Right atrium auricular region (tissue), 2 donors: ENCODE measurements at places on chromosomes 11 and 22.

DNA sequence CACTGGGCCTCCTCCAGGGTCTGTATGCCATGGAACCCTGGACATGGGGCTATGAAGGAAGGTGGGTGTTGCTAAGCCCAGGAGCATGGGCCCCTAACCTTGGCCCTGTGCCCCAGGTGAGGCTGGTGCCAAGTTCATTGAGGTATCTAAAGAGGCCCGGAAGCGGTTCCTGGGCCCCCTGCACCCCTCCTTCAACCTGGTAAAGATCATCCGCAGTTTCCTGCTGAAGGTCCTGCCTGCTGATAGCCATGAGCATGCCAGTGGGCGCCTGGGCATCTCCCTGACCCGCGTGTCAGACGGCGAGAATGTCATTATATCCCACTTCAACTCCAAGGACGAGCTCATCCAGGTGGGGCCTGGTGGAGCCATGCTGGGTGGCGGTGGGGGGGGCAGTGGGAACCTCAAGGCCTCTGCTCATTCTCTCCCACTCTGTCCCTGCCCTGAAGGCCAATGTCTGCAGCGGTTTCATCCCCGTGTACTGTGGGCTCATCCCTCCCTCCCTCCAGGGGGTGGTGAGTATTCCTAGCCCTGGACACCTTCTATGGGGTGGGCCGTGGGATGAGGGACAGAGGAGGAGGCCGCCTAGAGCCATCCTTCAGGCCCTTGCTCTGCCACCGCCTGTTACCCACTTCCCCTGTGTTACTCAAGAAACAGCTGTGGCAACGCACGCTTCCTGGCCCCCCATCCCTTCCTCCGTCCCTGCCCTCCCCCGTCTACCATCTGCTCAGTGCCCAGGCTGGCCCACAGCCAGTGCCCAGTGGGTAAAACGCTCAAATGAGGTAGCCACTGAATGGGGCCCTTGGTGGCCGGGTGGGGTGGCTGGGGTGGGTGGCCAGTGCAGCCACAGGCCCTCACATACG, 3.0 kb downstream of the PNPLA2 start:
- no peak for DNase-seq

DNA sequence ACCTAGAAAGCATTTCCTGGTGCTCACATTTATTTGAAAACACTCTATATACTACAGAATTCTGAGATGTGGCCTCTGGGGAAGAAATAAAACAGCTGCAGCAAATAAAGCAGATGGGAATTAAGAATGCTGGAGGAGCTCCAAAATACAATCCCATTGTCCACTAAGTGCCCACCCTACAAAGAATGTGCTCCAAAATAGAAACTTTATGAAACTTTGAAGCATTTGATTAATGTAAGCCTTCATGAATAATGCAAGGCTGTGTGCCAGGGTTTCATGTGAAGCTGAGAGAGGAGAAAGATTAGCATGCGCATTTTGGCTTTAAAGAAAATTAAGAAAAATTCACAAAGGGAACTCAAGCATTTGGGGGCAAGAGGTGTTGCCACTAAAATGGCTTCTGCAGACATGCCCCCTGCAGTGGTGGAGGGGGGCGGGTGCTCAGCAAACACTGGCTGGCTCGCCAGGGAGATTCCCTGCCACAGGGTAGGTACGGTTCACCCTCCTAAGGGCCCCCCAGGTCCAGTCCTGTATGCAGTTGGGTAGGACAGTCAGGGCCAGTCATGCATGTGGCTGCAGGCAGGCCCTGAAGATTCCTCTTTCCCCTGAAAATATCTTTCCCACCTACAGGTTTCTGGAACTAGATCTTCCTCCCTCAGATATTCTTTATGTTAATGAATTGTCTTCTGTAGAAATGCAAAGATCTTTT, 46.6 kb upstream of the RCN1 start:
- no peak for DNase-seq

DNA sequence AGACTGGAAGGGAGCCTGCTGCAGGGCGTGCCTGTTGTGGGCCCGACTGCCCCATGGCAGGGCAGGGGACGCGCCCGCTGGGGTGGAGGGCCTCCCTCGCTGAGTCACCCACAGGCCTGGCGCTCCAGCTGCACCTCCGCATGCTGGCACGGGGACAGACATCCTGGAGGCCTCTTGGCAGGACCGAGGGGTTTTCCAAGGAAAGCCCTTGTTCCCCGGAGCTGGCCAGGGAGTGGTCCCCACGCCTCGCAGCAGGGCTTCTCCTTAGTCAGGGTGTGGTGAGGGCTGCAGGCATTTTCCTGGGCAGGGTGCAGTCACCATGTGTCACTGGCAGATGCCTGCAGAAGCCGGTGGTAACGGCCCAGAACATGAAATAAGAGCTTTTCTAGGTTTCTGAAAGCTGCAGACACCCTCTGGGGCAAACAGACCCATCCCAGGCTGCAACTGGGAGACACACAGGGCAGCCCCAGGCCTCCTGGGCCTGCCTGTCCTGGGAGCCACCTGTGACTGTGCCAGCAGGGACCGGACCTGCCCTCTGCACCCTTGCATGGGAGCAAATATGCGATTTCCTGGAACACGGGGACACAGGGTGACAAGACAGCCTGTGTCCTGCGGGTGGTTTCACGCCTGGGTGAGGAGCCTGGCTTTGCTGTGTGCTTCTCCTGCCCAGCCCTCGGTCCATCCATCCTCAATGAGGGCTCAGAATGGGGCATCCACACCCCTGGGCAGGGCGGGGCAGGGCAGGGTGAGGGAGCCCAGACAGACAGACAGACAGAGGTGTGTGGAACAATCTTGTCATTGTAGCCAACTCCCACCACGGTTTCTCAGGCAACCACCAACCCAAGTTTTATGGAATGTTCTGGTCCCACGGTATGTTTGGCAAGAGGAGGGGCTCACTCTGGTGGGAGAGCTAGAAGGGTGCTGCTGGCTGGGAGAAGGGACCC, 43.2 kb upstream of the FADD start:
- no peak for DNase-seq

DNA sequence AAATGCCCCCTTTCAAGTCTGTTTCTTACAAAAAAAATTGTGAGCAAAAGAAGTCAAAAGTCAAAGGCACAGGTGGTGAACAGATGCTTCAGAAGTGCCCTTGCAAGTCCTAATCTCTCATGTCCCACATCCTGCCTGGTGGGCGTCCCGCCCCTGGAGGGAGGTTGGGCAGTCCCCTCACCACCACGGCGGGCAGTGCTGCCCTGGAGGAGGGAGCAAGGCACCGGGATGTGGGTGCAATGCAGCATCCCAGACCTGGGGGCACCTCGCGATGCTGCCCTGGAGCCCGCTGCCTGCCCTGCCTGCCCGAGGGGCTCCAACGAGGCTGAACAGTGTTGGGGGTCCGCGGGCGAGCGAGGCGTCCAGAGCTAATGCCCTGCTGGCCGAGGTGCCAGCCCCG, 15.9 kb downstream of the MRGPRG start:
- DNase-seq, result no peak

DNA sequence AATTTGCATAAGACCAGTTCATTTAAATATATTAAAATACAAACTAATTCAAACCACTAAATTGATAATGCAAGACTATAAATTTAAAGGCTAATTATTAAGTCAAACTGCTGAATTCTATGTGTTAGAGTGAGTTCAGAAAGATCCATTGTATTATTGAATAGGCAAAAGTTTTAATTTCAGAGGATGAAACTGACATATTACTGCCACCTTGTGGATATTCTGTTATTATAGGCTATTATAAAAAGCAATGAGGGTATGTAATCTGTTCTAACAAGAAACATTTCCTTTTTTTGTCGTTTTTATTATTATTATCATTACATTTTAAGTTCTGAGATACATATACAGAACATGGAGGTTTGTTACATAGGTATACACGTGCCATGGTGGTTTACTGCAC, 20.9 kb upstream of the NAALAD2 start:
- no peak for DNase-seq

GRCh38 chr11:83456075-83456474, 169.9 kb upstream of the CCDC90B start:
- no peak for DNase-seq

GRCh38 chr11:37630866-37631265, 1032.8 kb upstream of the RAG2 start:
- DNase-seq, result no peak

GRCh38 chr11:69370984-69371709, 77.2 kb downstream of the MYEOV start:
- peak; percentile 16 for DNase-seq

- no peak for DNase-seq
Measured at GRCh38 chr11:134046681-134047449, 22.0 kb upstream of the JAM3 start.

DNA sequence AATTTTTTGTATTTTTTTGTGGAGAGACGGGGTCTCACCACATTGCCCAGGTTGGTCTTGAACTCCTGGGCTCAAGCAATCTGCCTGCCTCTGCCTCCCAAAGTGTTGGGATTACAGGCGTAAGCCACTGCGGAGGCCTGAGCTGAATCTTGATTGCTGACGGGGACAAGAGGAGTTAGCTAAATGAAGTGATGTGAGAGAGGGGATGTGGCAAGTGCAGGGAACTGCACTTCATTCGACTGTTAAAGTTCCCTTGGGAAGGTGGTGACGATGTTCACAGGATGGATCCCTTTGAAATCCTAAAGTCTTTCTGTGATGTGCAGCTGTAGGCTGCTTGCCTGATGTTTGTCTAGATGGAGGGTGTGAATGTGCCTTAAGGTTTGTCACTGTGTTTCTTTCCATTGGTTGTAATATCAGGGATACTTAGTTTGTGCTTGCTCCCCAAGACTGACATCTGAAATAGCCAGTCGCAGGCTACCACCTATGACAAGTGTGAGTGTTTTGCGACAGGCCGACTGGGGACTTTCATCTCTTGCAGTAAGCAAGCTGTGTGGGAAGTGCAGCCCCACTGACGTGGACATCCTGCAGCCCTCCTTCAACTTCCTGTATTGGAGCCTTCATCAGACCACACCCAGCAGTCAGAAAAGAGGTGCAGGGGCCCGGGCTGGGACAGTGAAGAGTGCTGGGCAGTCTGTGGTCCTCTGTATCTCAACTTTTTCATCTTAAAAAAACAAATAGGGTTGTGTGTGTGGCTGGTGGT, 19.6 kb upstream of the CCDC134 start:
- peak; percentile 69 for DNase-seq

DNA sequence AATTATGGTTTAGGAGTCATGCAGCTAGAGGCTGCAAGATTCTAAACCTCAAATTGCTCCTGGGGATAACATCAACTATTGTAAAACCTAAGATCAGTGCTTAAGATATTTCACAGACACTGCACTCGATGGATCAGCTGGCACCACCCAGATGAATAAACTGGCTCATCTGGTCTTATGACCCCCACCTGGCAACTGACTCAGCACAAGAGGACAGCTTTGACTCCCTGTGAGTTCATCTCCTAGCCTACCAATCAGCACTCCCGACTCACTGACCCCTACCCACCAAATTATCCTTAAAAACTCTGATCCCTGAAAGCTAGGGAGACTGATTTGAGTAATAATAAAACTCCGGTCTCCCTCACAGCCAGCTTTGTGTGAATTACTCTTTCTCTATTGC, 782 bp upstream of the TTC12 start:
- DNase-seq, result no peak

- DNase-seq, result no peak
Measured at GRCh38 chr11:16242806-16243205, 113.5 kb downstream of the SOX6 start.

- DNase-seq, result no peak
Measured at GRCh38 chr11:910044-910588, 494 bp downstream of the CHID1 start.

DNA sequence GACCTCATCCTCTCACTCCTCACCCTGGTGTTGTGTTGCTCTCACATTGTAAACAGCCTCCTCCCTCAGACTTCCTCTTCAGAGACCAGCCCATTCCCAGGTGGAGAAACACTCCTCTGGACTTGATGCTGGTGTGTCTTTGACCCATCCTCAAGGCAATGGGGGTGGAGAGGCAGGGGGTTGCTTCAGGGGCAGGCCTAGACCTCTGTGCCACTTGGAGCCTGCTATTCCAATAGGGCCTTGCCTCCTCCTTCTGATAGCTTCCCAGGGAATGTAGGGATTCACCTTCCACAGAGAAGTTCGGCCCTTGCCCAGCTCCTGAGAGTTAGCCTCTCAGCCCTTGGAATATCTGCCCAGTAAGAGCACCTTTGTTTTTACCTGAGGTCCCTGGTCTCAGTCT, 606.6 kb upstream of the CADM1 start:
- DNase-seq, result no peak

- no peak for DNase-seq
Measured at GRCh38 chr11:70176940-70177689, 26.0 kb upstream of the FADD start.

- no peak for DNase-seq
Measured at GRCh38 chr11:113562576-113562975, 87.4 kb upstream of the DRD2 start.

DNA sequence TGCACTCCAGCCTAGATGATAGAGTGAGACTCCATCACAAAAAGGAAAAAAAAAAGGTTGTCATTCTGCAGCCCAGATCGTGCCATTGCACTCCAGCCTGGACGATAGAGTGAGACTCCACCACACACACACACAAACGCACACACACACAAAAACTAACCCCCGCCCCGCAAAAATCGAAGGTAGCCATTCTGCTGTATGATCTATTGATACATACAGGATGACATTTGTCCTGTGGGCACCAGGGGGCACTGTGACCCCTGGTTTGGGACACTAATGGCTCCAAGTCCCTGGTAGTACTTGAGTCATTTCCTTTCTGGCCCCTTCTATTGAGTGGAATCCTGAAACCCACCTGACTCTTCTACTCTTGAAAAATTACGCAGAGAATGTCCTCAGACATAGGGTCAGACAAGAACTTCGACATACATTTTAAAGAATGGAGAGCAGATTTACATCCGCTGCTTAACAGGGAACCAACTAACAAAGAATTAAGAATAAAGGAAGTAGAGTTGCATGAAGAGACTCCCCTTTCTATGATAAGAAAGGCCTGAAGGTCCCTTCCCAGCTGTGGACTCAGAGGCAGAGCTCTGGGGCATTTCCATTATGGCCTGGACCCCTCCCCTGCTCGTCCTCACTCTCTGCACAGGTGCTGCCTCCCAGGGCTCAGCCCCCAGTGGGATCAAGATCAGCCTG, 35.0 kb upstream of the PRAME start:
- no peak for DNase-seq

GRCh38 chr11:283405-284104, 5.3 kb downstream of the NLRP6 start:
- DNase-seq, result no peak

- DNase-seq, result no peak
Measured at GRCh38 chr11:79482800-79483199, 42.0 kb upstream of the TENM4 start.

DNA sequence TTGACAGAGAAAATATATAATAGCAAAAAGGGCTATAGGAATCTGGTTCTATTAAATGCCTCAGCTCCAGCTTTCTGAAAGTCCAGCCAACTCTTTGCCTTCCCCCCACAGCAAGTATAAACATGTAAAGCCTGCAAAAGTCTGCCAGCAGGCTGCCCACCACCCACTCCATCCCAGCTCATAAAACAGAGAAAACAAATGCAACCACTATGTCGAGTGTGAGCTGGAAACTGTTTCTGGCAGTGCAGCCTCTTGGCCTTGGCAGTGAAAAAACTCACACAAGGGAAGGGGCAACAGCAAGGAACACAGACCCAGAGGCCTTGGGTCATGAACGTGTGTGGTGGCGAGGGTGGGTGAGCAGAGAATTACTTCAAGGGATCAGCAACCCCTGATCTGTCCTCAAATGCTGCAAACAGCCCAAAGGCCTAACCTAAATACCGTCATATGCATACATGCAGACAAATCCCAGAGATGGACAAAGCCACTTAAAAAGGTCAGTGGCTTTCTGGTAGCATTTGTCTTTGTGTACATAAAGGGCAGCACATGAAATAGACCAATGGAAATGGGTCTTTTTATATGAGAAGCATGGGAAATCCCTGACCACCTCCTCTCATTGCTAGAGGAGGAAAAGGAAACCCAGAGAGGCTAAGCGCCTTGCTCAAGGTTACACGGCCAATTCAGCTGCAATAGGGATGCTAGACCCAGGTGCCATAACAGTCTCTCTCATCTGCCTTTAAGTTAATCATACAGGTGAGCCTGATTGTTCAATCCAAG, 74.8 kb downstream of the NAT10 start:
- no peak for DNase-seq
